ENCODE measurements at places on chromosomes 7 and 10. TPM values are rescaled to one million over a fixed set of nuclear protein-coding genes. Genes with fewer than 3 reads are reported as not detected.

DNA sequence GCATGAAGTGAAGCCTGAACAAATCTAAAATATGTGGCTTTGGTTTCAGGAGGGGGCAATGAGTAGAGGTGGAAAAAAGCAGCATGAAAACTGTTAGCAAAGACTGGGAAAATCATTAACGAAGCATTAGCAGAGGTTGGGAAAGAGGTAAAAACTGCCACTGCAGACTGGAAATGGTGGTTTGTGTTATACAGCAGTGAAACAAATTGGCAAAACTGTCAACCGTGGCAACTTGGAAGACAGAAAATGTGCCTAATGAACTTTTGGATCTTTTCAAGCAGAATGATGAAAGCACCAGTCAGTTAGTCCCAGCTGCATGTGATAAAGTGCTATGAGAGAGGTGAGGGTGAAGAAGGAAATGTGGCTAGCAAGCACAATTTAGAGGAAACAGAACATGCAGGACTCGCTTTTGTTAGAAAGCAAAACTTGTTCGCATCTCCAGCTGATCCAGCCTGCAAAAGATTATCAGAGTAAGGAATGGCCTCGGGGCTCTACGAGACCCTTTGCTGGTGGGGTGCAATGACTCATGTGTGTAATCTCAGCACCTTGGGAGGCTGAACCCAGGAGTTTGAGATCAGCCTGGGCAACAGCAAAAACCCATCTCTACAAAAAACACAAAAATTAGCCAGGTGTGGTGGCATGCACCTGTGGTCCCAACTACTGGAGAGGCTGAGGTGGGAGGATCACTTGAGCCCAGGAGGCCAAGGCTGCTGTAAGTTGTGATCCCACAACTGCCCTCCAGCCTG, 45.7 kb downstream of the SKIDA1 start:
- DNase-seq: no peak

- peak; percentile 65 for DNase-seq
These were observed 2.5 kb upstream of the TWIST1 start for GRCh38 chr7:19119870-19120486.

GRCh38 chr10:5096108-5096507, 1.9 kb downstream of the AKR1C3 start:
- no peak for DNase-seq

- DNase-seq: no peak
These were observed 24.1 kb downstream of the CUTC start for GRCh38 chr10:99756159-99756558.

DNA sequence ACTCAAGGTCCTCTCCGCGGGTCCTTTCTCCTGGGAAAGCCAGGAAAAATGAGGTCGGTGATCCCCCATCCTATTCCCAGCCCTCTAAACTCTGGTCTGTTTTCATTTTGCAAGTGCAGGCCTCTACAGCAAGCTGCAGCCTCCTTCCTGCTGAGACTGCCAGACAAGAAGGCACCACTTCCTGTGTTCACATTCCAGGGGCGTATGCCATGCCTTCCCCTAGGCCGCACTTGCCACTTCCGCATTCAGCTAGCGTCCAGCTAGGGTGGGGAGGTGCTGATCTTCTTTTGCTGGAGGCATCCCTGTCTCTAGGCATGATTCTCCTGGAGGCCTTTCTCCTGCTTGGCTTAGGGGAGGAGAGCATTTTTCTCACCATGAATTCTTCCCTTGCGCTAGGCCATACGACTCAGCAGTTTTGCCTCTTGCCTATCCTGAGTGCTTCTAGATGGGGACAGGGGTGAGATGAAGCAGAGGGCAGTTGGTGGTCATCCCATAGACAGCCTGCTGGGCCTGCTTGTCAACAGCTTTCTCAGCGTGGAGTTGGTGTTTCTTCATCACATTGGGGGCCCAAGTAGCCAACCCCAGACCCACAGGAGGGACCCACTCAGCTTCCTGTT, 328.9 kb downstream of the RPS24 start:
- DNase-seq: peak; percentile 50

DNA sequence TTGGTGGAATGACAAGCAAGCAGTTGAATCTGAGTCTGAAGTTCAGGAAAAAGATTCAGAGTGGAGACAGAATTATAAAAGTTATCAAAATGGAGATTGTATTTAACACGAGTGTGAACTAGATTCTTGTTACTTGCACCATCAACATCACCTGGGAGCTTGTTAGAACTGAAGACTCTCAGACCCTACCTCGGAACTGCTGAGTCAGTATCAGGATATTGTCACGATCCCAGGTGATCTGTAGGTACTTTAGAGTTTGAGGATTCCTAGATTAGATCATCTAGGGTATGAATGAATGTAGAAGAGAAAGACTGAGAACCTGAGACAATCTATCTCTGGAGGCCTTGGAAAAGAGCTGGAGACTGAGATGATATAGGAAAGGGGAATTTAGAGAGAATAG, 194.1 kb downstream of the CTTNBP2 start:
- no peak for DNase-seq

DNA sequence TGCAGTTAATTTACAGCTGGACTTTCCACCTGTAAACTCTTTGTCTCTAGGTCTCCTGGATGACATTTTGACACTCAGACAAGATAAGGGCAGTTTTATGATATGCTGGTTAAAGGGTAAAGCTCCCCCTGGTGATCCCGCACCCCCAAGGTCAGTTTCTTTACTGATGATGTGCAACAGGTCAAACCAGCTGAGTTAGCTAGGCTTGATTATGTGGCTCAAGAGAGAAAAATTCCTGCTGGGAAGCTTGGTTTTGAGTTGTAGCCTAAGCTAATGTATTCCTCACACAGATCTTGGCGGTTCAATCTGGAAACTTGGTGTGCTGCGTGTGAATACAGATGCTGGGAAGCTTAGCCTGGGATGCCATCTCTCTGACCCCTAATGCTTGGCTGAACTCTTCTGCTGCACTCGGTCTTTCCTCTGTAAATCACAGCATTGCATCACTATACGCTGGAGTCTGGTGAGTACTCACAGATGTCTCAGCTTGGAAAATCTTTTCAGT, 11.4 kb upstream of the AKR1D1 start:
- peak; percentile 65 for DNase-seq

The ACTL6B gene
- not detected for total RNA-seq

GRCh38 chr7:83550100-83550499, 98.8 kb downstream of the SEMA3E start:
- peak; percentile 74 for DNase-seq

The ECHDC3 gene
- total RNA-seq: 0.63 TPM

DNA sequence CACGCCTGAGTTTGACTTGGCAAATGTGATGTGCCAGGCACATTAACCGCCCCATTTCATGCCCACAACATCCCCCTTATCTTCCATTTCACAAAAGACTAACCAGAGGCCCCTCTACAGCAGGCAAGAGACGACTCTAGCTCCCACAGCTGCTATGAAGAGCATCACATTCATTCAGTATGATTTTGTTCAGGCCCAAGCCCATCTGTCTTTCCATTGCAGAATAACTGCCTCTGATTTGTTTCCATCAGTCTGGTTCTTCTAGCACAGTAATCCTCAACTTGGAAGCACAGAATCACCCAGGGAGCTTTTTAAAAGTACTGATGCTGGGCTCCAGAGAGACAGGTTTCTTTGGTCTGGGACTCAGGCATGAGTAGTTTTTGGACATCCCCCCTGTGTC, 169.7 kb downstream of the NEURL1 start:
- DNase-seq: no peak

DNA sequence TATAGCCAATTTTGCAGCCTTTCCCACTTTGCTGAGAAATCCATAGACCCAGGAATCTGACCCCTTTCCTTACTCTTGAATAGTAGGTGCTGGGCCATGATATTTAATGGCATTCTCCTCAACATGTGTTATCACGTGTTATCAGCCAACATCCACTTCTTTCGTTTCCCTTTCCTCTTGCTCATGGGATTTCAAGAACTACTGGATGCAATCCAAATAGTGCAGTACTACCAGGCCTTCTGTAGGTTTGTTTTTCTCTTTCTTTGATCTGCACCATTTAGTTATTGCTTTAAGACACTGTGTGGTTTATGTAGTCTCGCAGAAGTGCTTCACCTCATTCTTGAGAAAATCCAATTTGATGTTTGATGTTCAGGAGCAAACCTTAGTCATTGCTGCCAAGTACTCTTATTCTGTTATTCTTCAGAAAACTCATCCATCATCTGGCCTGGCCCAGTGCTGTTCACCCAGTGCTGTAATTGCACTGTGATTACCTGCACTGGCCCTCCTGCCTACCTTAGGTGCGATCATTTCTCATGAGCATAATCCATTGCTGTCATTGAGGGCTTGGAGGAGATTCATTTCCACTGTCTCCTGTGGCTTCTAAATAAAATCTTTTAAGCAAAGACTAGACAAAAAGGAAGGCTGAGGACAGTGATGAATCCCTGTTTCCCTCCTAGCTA, 315.3 kb downstream of the BMPER start:
- no peak for DNase-seq

GRCh38 chr7:151937286-151937685, 19.0 kb upstream of the GALNTL5 start:
- no peak for DNase-seq

- DNase-seq: no peak
These were observed 101.6 kb downstream of the PDGFA start for GRCh38 chr7:417973-418601.

- DNase-seq: no peak
These were observed 195.8 kb downstream of the RELN start for GRCh38 chr7:103793614-103794013.

The CAV2 gene
- total RNA-seq: 251 TPM

DNA sequence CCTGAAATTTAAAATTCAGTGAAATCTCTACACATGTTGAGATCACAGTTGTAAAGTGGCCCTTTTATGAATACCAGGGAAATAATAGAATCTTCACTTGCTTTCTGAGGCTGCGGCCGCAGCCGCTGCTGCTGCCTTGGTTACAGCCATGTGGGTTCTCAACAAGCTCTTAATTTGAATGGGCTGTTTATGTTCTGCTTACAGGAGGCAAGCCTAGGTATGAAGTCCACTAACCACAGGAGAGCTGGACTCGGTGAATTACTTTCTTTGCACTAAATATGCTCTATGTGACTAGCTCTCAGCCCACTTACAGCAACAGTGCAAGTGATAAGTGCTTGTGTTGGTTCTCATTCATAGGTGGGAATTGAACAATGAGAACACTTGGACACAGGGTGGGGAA, 410.8 kb downstream of the SFMBT2 start:
- no peak for DNase-seq

DNA sequence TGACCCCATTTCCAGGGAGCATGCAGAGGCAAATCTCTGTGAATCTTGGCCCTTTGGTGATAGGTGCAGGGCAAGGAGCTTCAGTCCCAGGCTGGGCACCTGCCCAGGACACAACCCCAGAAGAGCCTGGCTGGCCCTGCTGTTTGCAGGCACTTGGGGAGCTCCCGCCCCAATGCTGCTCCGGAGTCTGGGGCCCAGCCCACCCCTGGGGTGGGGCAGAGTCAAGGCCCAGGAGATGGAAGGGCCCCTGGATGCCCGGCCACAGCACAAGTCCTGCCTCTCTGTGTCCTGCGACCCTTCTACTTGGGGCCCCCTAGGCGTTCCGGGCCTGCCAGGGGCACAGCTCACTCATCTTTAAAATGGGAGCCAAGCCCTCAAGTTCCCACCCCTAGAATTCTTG, 24.7 kb downstream of the PDGFA start:
- no peak for DNase-seq

DNA sequence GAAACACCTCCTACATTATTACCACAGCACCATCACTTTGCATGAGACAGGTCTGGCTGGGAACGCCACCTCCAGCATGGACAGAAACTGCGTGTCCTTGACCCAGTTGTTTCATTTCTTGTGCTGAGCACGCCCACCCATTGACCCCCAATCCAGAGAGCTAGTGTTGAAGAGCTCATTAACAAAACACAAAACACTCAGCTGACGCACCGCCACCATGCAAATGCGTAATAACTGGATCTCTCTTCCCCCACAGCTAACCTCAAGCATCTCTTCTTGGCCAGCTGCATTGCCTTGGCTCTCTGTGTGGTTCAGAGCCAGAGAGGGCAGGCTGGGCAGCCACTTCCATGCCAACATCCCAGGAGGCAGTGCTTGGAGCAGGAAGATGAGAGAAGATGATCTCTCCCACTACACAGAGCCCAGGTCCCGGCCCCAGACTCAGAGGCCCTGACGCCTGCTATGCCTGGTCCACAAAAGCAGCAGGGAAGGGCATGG, 173.5 kb downstream of the PLXNA4 start:
- peak; percentile 69 for DNase-seq

DNA sequence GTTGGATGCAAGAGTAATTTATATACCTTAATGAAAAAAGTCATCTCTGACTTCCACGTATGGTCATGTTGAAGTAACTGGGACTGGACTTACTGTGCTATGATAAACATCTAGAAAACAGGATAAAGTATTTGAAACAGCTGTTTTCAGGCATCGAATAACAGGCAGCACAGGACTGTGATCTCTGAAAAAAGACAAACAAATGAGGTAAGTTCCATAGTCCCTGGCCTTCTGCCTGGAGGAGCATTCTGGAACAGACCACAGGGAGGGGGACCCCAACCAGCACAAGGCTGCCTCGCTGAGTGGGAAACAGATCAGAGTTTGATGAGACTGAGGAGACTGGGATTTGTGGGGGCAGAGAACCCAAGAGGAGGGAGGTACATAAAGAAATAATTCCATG, 89.1 kb upstream of the HABP2 start:
- DNase-seq: peak; percentile 42
